ENCODE measurements at places on chromosomes 5 and 9. TPM values are rescaled to one million over a fixed set of nuclear protein-coding genes. Genes with fewer than 3 reads are reported as not detected.

PHYHD1 gene
- 9.3 TPM for total RNA-seq

CBY3 gene
- total RNA-seq, result not detected

IZUMO3 gene
- not detected for total RNA-seq

ZDHHC11B gene
- total RNA-seq, result not detected

LVRN gene
- 0.36 TPM for total RNA-seq

TSPAN17 gene
- total RNA-seq, result 40.4 TPM

PCDHB4 gene
- 0.20 TPM for total RNA-seq

KCNN2 gene
- 0.17 TPM for total RNA-seq

ITGA2 gene
- 167 TPM for total RNA-seq

SLC27A6 gene
- 0.13 TPM for total RNA-seq

PCDHB3 gene
- 0.79 TPM for total RNA-seq

FSD1L gene
- 6.0 TPM for total RNA-seq

CD72 gene
- 0.78 TPM for total RNA-seq

TAS2R1 gene
- not detected for total RNA-seq

PCDHGB1 gene
- total RNA-seq, result 2.2 TPM

SLC45A2 gene
- 0.17 TPM for total RNA-seq

OTULINL gene
- 1.0 TPM for total RNA-seq

CARD6 gene
- 13.0 TPM for total RNA-seq

PSAT1 gene
- 90.6 TPM for total RNA-seq

PCSK1 gene
- total RNA-seq, result 0.30 TPM

SERF1B gene
- total RNA-seq, result 11.8 TPM

MELK gene
- total RNA-seq, result 9.6 TPM

QRFP gene
- total RNA-seq, result not detected

CTNND2 gene
- not detected for total RNA-seq

NDUFB6 gene
- total RNA-seq, result 31.9 TPM

TXNDC8 gene
- not detected for total RNA-seq

NR4A3 gene
- total RNA-seq, result 8.9 TPM

Measured in smooth muscle cell of the pulmonary artery (primary cell).